ENCODE measurements at places on chromosomes 1 and 21. TPM values are rescaled to one million over a fixed set of nuclear protein-coding genes. Genes with fewer than 3 reads are reported as not detected.

- DNase-seq = no peak
Observed at GRCh38 chr1:154590756-154591155, 17.2 kb downstream of the ADAR start.

DNA sequence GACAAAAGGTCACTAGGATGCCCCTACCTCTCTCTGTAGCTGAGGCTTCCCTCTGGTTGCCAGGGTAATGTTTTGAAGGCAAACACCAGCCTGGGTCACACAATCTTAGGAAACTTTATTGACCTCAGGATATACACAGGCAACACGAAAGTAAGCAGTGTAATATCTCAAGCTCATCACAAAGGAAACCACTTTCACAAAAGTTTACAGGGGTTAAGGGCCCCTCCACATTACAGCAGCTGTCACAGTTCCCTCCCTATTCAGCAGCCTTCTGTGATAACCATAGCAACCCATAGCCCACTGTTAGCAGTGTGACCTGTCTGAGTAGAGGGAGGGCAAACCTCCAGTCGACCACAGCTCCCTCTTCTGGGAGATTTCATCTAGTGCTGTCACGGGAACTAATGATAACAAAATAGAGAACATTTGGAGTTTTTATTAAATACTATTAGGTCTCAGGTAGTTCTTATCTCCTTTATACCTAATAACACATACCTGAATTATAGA lies 149.8 kb downstream of the PTPRC start:
- DNase-seq = peak; percentile 49

DNA sequence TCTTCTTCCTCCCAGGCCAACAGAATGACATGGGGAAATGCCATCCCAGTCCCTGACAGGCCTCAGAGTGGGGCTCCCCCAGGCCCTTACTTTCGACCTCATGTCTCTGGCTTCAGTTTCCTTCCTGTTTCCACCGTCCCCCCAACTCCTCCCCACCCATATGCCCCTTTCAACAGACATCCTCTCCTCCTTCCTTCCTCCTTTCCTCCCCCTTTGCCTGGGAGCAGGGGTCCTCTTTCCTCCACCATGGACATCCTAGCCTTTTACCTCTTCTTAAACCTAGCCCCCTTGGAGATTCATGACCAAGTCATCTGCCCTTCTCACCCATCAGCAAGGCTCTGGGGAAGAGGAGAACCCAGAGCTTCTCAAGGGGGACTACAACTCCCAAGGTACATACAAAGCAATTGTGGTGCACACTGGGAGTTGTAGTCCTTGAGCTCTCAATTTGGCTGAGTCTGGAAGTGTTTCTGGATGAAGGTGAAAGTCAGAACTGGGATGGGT lies 4.0 kb downstream of the ZBTB7B start:
- no peak for DNase-seq

Gene OR6N1
- not detected for total RNA-seq

DNA sequence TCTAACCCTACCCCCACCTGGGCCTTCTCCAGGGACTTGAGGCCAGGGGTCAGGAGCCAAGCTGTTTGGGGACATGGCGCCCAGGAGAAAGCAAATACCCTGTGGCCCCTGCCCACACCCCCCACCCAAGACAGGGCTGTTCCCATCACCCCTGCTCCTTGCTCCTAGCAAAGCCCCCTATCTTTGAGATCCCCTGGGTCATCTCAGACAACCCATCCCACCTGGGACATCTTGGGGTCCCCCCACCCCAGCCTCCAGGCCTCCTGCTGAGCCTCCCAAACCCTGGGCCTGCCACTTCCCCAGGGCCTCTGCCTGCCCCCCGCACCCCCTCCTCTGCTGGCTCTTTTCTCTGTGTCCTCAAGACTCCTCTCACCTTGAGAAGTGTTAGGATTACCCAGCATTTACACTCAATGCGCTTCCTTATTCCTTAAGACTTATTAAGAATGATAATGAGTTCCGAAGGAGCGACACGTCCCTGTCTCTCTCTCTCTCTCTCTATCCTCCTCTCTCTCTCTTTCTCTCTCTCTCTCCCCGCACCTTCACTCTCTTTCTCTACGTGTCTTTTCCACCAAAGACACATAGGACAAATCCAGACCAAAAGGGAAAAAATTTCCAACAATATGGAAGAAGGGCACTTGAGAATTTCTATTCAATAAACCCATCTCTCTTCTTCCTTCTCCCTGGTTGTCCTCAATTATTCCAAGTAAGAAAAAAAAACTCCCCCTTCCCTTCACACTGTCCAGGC lies 7.2 kb downstream of the CASZ1 start:
- no peak for DNase-seq

DNA sequence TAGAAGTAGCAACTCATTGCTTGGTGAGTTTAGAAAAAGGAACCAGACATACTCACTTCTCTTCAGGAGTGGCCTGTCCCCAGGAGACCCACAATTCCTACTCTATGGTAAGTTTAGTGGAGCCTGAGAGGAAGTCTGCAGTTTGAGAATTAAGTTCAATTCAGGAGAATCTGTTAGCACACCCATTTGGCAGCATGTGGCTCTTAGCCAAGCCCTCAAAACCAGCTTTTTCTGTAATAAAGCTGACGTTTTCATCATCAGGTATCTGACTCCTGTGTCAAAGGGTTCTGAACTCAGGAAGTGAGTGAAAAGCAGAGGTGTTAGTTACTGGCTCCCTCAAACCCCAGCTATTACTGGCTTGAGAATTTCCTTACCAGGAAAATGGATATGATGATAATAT lies 20.4 kb upstream of the RGS16 start:
- no peak for DNase-seq

DNA sequence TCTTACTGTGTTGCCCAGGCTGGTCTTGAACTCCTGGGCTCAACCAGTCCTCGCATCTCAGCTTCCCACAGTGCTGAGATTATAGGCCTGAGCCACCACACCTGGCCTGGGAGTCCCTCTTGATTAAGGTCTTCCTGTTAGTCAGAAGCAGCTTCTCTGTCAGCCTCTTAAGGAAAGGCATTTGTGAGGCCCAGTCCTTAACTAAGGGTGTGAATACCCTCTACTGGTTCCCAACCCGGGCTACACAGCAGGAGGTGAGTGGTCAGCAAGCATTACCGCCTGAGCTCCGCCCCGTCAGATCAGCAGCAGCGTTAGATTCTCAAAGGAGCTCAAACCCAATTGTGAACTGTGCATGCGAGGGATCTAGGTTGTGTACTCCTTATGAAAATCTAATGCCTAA lies 117.2 kb downstream of the DYRK1A start:
- DNase-seq = no peak

Gene ECM1
- 0.95 TPM for total RNA-seq

Gene TTC22
- 8.8 TPM for total RNA-seq

Gene SPRR2D
- not detected for total RNA-seq

- no peak for DNase-seq
Observed at GRCh38 chr1:154822717-154823116, 47.4 kb downstream of the KCNN3 start.

Gene NOC2L
- total RNA-seq = 93.4 TPM

DNA sequence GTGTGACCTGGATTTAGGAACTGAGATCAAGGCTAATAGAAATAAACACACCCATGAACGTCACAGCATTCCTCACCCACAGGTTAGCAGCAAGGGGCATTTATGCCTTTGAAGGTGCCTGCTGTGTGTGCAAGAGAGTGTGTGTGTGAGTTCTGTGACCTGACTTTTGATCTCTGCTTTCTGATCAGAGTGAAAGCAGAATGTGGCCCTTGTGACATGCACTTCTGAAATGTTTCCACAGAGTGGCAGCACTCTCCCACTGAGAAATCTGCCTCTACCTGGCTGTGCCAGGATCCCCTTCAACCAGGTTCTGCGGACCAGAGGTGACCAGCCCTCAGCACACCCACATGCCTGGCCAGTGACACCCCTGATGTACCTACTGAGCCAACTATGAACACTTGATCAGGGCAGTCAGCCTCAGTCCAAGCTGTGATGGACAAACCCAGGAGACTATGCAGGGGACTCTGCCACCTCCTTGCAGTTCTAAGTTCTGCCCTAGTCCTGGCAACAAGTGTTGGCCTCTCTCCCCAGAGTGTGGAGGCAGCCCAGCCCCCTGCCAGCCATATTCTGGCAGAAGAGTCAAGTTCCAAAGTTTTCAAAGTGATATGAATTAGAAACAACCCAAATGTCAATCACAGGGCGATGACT lies 41.0 kb downstream of the RXRG start:
- peak; percentile 42 for DNase-seq

GRCh38 chr21:32889596-32889995 lies 118.0 kb upstream of the PAXBP1 start:
- no peak for DNase-seq
